Inflammatory macrophage (primary cell): ENCODE measurements at places on chromosomes 3 and 15.
A peak's percentile ranks its signal among the peaks of the same experiment; 100 is the strongest.

- DNase-seq = no peak
Measured at GRCh38 chr3:139299261-139300132, 44.3 kb upstream of the MRPS22 start.

GRCh38 chr15:48855501-48856440 lies 22.2 kb upstream of the EID1 start:
- no peak for DNase-seq

- peak; percentile 26 for DNase-seq
Measured at GRCh38 chr3:35932995-35933394, 293.7 kb downstream of the ARPP21 start.

GRCh38 chr3:190694335-190695001 lies 168.0 kb downstream of the GMNC start:
- DNase-seq = no peak

GRCh38 chr15:65963911-65964482 lies 94.7 kb downstream of the RAB11A start:
- DNase-seq = no peak

DNA sequence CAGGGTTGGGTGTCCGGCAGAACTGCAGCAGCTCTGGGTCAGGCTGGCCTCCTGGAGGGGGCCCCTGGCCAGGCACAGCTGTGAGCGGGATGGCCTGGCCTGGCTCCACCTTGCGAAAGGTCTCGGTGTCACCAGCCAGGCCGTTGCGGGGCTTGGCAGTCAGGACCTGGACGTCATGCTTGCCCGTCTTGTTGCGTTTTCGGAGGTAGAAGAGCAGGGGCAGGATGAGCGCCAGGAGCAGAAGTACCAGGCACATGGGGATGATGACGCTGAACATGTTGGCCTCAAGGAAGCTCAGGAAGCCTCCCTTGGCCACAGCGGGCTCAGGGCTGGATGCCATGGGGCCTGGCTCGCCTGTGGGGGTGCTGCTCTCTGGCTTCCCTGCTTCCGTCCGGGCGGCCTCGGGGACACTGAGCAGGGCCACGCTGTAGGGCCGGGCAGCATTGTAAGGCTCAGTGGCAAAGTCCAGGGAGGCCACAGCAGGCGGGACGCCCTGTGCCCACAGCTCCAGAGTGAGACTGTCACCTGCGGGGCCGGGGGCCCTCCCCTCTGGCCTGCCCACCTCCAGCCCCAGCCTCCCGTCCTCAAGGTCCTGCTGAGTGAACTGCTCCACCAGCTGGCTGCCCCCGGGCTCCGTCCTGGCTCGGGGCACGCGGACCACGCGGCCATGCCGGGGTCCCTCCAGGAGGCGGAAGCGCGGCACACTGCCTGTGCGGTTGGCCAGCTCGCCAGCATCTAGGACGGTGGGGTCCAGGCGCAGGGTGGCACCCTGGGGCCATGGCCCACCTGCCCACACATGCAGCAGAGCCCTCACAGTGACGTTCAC lies 28.1 kb downstream of the SNX33 start:
- no peak for DNase-seq

GRCh38 chr15:83057696-83058376 lies 9.2 kb downstream of the BTBD1 start:
- DNase-seq = no peak

- no peak for DNase-seq
Measured at GRCh38 chr15:52434885-52435284, 93.8 kb downstream of the MYO5A start.
